NCI-H2171 treated with DMSO at 0.1 percent for 48 hours (cell line): ENCODE measurements at places on chromosomes 13 and 19.

DNA sequence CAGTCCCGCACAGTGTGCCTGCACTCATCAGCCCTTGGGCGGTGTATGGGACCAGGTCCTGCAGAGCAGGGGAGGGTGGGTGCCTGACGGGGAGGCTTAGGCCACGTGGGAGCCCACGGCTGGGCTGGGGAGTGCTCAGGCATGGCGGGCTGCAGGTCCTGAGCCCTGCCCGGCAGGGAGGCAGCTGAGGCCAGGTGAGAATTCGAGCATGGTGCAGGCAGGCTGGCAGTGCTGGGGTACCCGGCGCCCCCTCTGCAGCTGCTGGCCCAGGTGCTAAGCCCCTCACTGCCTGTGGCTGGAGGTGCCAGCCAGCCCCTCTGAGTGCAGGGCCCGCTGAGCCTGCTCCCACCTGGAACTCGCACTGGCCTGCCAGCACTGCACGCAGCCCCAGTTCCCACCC is 630.9 kb upstream of the PCDH20 start:
- DNase-seq, result no peak

DNA sequence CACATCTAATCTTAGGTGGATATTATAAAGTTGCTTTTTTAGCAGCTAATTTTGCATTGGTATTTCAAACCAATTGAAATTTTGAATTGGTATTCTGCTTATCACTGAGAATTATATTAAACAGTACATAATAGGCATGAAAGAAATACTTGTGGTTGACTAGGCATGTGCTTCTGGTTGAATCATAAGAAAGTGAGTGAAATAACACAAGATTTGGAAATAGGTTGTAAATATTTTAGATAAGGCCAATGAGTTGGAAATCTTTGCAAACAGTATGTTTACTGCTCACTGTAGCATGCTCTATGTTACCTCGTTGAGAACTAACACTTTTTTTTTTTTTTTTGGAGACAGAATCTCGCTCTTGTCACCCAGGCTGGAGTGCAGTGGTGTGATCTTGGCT is 66.8 kb upstream of the RFC3 start:
- no peak for DNase-seq

GRCh38 chr19:58305932-58306323 is 751 bp downstream of the ERVK3-1 start:
- DNase-seq, result no peak

- DNase-seq, result no peak
Observed at GRCh38 chr13:99018418-99019180, 40.7 kb upstream of the DOCK9 start.

- DNase-seq, result peak; percentile 17
Observed at GRCh38 chr19:24159707-24160106, 72.7 kb downstream of the ZNF254 start.

GRCh38 chr13:44425815-44426078 is 52.1 kb downstream of the SERP2 start:
- no peak for DNase-seq

DNA sequence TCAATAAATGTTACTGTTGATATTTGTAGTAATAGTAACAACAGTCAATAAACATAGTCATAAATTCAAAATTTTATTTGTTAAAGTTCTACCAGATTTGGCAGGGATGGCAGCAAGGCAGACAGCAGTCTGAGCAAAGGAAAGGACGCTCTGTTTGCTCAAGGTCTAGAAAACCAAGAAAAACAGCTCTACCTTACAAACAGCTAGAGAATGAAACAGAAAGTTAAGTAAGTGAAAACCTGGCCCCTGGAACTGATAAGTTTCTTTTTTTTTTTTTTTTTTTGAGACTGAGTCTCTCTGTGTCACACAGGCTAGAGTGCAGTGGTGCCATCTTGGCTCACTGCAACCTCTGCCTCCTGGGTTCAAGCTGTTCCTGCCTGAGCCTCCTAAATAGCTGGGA is 27.9 kb downstream of the ENOX1 start:
- DNase-seq, result no peak
